ENCODE measurements at places on chromosomes 6 and 20.

GRCh38 chr6:159446340-159446739, 246.7 kb downstream of the SOD2 start:
- DNase-seq, result no peak

DNA sequence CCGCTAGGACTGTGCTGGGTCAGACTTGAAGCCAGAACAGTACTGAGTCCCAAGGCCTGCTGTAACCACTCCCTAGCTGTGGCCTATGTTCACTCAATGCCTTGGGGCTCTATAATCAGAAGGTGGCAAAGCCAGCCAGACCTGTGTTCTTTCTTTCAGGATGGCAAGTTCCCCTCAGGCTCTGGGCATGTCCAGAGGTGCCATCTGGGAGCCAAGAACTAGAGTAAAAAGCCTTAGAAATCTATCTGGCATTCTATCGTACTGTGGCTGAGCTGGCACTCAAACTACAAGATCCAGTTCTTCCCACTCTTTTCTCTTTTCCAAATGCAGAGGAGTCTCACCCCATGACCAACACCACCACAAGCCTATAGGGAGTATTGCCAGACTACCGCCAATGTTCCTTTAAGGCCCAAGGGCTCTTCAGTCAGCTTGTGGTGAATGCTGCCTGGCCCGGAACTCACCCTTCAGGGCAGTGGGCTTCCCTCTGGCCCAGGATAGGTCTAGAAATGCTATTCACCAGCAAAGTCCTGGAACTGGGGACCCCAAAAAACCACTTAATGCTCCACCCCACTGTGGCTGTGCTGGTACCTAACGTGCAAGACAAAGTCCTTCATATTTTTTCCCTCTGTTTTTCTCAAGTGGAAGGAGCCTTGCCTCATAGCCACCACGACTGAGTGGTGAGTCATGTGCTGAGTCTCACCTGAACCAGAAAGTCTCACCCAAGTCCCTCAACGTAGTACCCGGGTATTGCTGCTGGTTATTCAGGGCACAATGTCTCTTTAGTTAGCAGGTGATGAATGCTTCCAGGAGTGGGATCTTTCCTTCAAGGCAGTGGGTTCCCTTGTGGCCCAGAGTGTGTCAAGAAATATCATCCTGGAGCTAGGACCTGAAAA, 8.6 kb upstream of the SIRPB2 start:
- DNase-seq, result no peak

DNA sequence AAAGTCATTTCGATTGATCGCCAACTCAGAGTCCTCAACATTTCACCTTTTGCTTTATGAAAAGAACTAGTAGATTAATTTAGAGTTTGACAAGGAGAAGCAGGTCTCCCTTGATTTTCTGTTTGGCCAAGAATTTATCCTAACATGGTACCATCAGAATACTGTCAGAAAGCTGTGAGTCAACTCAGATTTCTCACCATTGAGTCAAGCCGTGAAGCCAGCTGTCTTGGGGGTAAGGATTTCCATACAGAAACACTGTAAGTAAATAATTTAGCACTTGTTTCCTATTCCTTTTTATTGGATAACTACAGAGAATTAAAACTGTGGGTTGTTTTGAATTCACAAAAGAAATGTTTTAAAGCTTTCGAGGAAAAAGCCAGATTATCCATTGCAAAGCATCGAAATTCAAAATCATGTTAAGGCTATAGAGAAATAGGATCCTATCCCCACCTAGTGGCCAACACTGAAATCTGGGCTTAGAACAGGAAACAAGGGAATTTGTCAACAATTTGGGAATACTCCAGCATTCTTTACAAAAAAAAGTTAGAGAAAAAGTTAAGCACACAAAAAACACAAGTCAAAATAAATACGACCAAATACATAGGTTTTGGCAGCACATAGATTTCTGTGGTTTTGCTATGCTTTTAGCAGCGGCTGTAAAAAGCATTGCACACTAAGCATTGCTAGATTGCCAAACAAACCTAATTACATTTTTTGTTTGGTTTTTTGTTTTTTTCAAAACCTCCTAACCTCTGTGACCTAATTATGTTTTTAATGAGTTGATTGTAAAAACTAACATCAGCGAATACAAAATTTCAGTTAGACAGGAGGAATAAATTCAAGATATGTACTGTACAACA, 44.2 kb downstream of the COL11A2 start:
- DNase-seq, result no peak

GRCh38 chr6:118101831-118102345, 194.8 kb downstream of the SLC35F1 start:
- no peak for DNase-seq

DNA sequence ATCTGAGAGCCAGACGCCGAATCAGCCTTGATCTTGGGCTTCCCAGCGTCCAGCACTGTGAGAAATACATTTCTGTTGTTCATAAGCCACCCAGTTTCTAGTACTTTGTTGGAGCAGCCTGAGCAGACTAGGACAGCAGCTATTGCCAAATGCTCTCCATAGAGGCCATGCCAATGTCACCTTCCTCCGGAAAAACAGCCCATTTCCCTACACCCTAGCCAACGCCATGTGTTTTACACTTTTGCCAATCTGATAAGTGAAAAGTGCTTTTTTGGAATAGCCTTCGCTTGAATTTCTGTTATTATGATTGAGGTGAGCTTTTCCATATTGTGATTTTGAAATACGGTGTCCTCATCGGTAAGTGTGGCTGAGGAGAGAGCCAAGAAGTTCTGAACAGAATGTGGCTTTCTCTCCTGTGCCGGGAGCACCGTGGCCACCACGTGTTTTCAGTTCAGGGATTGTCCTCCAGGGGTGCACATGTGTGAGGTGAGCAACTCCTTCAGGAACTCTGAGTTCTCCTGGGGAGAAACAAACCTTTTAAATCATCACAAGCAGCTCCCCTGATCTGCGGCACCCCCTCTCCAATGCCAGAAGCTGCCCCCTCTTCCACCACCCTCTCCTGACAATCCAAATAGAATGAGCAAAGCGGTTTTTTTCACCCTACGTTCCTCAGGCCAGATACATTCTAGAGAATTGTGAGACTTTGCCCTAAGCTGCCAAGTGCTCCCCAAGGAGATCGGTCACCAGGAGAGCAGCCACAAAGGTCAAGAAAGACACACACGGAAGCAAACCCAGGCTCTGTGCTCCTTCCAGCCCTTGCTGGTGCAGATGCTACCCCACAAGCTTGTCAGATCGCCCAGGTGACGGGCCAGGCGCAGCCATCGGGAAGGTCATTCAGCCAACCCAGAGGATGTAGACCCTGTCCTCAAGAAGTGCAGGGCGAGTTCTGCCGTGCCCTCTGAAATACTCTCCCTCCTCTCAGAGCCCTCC, 36.0 kb downstream of the TAF8 start:
- DNase-seq, result no peak

GRCh38 chr6:149212206-149212605, 105.3 kb upstream of the TAB2 start:
- no peak for DNase-seq

GRCh38 chr6:157222201-157222981, 100.9 kb downstream of the TMEM242 start:
- DNase-seq, result no peak

DNA sequence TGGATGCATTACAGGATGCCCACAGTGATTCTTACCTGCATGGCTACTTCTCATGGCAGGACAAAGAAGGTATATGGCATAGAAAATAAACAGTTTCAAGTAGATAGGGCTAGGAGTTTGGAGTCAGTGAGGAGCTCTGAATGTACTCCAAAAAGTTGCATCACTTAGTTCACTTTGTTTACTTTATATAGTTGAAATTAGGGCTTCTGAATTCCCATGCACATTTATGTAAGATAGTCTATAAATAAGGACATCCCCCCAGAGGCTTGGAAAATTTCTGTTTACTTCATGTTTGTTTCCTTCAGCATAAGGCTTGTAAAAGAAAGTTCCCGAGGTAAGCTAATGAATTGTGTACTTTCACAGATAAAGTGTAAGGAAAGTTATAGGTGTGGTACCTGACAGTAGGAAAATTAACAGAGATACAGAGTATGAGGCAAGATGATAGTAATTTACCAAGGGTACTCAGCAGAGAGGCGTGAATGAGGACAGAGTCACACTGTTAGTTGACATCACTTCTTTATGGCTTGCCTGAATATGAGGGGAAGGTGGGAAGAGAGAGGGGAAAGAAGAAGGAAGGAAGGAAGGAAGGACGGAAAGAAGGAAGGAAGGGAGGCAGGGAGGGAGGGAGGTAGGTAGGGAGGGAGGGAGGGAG, 51.1 kb downstream of the ADTRP start:
- DNase-seq, result no peak

DNA sequence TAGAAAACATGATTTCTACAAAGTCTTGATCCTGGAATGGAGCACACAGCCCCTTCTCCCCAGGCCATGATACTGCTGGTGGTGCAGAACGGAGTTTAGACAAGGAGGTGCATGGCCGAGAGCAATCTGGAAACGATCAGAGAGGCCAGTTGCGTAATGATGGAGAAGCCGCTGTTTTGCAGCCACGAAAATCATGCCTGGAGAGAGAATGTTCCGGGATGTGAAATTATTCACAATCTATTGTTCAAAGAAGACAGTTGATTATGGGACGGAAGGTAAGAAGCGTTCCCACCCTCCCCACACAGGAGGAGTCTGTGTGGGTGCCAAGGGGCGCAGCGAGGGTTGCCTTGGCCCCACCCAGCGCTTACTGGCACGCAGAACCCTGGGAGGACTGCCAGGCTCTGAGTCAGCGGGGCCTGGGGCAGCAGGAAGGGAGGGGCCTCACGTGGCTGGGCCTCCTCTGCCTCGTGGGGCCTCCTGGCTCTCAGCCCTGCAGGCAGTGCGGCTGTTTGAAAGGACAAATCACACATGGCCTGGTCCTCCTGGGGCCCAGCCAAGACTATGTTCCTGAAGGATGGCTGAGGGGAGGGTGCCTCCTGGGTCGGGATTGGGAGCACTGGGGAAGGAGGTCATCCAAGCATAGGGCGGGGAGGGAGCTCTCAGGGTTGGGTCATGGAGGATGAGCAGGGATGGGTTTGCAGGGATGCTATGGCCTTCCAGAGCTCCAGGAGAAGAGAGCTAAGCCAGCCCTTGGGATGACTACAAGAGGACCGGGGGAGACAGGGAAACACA, 8.7 kb upstream of the AP5S1 start:
- peak; percentile 97 for DNase-seq

- no peak for DNase-seq
Observed at GRCh38 chr6:155078331-155078745, 83.2 kb downstream of the TIAM2 start.

GRCh38 chr6:138383776-138384175, 6.1 kb downstream of the SMIM28 start:
- DNase-seq, result no peak

DNA sequence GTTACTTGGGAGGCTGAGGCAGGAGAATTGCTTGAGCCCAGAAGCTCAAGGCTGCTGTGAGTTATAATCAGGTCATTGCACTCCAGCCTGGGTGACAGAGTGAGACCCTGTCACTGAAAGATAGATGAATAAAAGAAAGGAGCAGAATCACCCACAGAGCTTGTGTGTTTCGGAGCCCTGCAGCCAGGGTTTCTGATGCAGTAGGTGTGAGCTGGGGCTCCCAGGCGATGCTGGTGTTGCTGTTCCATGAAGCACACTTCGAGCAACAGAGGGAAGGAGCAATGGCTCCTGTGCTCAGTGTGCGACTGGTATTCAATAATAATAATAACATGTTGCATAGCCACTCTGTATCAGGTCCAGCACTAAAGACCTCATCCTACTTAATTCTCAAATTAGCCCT, 197.5 kb upstream of the CST7 start:
- no peak for DNase-seq
